ENCODE measurements at places on chromosomes 4 and X.
A peak's percentile ranks its signal among the peaks of the same experiment; 100 is the strongest.

DNA sequence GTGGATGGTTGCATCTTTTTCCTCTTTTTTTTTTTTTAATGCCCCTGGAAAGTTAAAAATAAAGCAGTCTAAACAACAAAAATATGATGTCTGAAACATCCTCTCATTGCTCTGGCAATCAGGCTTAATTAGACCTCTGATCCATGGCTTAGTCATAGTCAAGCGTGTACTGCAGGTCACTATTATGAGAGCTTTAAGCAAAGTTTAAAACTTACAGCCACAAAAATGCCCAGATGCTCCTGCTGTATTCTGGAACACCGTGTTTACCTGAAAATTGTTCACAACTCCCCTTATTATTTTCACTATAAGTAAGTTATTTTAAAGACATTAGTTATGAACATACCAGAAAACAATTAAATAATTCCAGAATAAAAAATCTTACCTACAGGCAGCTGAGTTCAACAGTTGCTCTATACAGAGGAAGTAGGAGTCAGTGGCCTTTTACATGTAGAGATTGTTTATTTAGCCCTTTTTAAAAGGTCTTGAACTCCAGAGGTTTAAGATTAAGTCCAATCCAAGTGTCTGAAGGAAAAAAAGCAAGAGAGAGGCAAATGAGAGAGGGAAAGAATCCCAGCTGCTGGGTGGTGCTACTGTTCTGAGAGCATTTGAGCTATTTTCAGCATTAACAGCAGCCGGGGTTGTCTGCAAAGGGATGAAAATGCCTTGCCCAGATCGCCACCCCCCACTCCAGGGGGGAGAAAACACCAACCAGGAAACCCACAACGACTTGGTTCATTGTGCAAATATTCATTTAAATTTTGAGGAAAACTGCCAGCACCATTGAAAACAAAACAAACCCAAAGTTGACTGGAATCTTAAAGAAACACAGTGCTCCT, 36.9 kb downstream of the SORBS2 start:
- DNase-seq, result peak; percentile 35

- peak; percentile 84 for DNase-seq
Measured at GRCh38 chr4:150072906-150073714, 5.1 kb upstream of the DCLK2 start.

DNA sequence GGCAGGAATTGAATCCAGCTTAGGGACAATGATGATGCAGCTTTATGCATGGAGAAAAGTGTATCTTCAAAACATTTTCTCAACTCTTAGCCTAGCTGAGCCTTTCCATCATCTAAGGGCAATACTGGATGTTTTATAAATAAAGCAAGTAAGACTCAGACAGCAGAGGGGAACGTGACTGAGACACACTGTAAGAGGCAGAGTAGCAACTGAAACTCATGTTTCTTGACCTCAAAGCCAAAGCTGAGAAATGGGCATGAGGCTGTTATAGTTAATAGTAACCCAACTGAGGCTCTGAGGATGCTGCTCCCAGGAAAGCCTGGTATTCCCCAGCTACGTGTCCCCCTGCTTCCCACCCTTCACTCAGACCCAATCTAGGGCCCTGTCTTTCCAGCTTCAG, 44.6 kb downstream of the ARHGEF9 start:
- DNase-seq, result no peak

GRCh38 chr4:184255361-184255760, 37.7 kb upstream of the ENPP6 start:
- DNase-seq, result no peak

DNA sequence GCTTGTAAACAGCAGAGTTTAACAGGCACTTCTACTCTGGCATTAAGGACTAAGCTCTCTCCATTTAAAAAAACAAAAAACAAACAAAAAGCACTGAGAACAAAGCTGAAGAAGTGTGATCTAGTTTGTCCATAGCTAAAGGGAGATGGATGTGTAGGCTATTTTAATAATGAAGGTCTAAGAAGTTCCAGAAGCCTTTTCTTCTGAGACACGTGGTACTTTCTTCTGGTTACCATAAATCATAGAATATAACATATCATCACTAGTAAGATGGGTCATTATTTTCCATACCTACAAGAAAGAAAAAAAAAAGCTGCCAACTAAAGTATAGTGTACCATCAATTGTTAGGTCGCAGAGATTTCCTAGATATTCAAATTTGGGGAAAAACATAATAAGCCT, 722 bp upstream of the NBDY start:
- peak; percentile 30 for DNase-seq

- no peak for DNase-seq
Measured at GRCh38 chrX:9130031-9130430, 96.1 kb upstream of the FAM9B start.

DNA sequence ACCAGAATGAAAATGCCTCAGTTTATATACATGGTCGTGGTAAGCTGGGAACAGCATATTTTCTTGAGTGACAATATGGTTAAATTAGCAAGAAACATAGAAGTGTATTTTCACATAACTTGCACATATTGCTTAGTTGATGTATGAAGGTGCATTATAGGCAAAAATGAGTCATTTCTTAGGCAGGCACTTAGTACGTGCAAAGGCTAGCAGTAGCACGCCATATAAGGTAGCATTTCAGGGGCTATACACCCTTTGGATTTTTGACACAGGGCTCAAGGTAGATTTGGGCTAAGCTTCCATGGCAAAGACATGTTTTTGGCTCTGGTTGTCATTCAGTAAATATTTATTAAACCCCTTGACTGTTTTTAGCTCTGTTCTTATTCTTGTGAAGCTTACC, 33.1 kb downstream of the PCDH7 start:
- DNase-seq, result no peak

DNA sequence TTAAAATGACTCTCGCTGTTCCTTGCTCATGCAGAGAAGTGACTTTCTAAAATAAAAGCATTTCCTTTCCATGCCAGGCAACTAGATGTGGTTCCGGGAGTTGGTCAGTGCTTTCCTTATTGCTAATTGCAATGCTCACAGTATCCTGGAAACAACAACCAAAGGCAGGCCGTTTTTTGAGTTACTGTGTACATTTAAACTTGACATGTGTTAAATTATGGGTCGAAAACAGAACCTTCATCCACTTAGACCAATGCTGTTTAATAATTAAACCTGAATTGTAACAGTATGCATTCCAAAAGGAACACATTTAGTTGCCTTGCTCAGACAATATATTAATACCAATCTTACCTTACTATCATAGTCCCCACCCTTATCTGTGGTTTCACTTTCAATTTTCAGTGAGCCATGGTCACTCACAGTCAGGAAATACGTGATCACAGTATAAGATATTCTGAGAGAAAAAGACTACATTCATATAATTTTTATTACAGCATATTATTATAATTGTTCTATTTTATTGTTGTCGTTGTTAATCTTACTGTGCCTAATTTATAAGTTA, 102.6 kb downstream of the HS6ST2 start:
- no peak for DNase-seq

DNA sequence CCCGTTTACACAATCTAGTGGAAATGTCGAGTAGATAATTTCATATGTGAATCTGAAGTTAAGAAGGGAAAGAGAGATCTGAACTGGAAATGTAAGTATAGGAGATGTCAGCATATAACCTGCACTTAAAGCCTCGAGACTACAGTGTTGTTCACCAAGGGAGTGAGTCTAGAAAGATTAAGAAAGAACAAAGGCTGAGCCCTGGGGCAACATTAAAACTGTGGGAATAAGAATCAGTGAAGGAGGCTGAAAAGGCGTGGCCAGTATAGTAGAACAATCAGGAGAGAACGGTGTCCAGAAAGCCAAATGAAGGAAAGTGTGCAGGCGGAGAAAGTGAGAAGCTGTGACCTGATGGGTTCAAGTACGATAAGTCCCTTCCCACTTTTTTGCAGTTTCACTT, 118.8 kb upstream of the TENM3 start:
- DNase-seq, result no peak

GRCh38 chr4:45172636-45173035, 446.3 kb upstream of the GNPDA2 start:
- DNase-seq, result no peak

- no peak for DNase-seq
Measured at GRCh38 chrX:46838486-46838870, 1.6 kb downstream of the RP2 start.

GRCh38 chr4:101064541-101065180, 282.7 kb downstream of the PPP3CA start:
- no peak for DNase-seq

- no peak for DNase-seq
Measured at GRCh38 chr4:89363786-89364185, 56.2 kb upstream of the GPRIN3 start.

DNA sequence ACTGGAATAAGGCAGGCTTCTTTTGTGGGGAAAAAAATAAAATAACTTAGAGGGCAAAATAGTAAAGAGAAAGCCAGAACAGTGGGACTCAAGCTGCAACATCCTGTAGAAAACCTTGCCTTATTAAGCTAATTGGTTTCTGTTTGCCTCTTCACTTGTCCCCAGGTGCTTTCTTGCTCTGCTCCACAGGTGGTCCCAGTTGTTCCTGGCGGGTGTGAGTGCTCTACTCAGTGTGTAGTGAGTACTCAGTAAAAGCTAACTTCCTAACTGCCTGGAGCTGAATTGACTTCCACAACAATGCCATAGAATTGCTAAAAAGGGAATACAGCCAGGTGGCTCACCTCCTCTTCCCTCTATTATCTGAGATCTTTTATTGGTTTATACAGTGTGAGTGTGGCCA, 930.2 kb downstream of the C4orf33 start:
- no peak for DNase-seq

GRCh38 chr4:41927796-41928499, 7.3 kb upstream of the TMEM33 start:
- no peak for DNase-seq

DNA sequence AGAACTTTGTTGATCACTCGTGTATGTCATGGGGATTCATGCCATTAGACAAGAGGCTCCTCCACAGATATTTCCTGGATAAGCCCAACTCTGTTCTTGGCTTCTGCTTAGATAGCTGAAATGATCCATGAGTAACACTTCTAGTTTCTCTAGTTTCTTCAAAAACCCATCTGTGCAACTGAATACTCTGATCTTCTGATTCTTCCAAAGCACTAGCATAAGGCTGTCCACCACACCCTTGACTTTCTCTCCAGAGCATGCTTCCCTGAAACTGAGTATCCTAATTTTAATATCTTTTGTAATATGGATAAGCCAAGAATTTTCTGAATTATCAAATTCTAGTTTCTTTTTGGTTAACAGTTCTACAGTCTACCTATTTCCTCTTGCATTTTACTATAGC, 118.6 kb upstream of the TAPT1 start:
- no peak for DNase-seq

- DNase-seq, result no peak
Measured at GRCh38 chr4:136395212-136395722, 1137.0 kb downstream of the PCDH18 start.

- DNase-seq, result peak; percentile 22
Measured at GRCh38 chrX:103063191-103063845, 653 bp downstream of the BEX1 start.

DNA sequence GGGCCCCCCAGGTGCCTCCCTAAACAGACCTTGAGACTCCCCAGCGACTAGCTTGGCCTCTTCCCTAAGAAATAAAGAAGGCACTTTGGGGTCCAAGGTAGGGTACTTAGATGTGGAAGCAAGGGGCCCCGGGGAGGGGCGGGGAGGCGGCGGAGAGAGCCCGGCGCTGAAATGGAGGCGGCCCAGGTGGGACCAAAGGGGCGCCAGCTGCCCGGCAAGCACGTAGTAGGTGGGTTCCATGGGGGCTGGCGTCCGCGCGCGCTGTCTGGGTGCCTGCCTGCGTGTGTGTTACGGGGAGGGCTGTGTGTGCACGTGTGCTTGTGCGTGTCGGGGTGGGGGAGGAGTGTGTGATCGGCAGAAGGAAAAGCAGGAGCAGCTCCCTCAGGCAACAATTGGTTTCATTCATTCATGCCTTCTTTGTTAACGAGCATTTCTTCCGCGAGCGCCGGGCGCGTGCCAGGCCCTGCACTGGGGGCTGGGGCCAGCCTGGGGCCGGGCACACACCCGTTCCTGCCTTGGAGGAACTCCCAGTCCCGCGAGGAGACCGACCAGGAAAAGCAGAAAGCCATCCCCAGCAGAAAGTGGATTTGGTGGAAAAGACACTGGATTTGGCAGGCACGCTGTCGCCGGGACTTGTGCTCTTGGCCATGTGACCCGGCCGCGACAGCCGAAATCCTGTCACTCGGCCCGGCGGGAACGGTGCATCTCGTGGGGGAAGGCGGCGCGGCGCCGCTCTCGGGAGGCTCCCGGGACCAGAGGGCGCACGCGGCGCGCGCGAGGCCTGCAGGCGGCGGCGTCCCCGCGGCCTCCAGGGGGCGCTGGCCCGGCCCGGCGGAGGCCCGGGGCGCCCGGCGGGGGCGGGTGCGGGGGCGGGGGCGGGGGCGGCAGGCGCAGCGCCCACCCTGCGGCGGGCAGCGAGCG, 3.3 kb upstream of the DUSP9 start:
- DNase-seq, result no peak

DNA sequence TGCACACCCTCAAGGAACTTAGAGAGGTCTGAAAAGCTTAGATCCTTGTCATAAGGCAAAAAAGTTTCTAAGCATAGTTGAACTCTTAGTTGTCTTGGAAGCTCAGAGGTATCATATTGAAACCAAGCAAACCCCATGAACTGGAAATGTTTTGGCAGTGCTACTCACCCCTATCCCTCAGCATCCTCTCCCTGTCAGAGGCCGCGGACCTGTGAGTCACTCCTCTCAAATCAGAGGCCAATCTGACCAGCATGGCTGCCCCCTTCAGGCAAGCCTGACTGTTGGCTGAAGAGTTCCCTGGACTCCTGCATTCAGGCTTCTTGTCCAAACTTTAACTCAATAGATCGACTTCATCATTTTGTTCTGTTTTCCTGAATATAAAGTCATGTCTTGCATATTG, 69.4 kb downstream of the KCNIP4 start:
- no peak for DNase-seq

GRCh38 chrX:34886011-34886410, 56.6 kb upstream of the FAM47B start:
- no peak for DNase-seq

- DNase-seq, result peak; percentile 0
Measured at GRCh38 chrX:116239944-116240840, 69.6 kb downstream of the AGTR2 start.

GRCh38 chr4:64940698-64941097, 531.4 kb upstream of the TECRL start:
- DNase-seq, result no peak

DNA sequence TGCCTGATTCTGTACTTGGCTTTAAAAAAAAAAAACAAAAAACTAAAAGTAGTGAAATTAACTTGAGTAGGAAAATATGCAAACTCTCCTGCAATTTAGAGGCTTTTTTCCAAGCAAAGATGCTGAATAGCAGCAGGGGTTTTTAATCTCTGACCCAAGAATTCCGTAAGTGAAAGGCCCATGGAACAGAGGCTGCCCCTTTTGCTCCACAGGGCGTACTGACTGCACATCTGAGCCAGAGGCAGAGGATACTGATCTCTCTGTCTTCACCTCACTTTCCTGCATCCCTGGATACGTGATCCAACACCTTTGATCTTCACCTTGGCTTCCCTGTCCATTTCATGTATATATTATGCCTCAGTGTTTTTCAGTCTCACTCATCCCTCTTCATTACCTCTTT, 3.9 kb downstream of the FAM149A start:
- DNase-seq, result no peak

Measured in muscle of leg (tissue), 16 donors.